GOT3 (cell line): ENCODE measurements at places on chromosomes 1 and 21.

DNA sequence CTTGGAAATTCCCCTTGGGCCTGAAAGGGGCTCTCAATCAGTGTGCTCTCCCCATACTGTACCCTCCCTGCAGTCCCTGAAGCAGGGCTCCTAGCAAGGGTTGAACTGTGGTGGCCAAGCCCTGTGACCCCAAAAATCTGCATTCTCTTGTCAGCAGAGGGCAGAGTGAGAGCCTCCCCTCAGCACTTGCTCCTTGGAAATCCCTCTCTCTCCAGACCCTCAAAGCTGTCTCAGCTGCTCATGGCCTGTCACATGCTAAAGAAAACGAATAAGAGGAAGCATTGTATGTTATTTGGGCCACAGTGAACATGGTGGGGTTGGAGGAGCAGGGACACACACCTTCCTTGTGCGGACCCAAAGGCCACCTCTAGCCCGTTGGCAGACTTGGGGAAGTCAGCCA, 47.2 kb upstream of the SYNC start:
- no peak for DNase-seq

DNA sequence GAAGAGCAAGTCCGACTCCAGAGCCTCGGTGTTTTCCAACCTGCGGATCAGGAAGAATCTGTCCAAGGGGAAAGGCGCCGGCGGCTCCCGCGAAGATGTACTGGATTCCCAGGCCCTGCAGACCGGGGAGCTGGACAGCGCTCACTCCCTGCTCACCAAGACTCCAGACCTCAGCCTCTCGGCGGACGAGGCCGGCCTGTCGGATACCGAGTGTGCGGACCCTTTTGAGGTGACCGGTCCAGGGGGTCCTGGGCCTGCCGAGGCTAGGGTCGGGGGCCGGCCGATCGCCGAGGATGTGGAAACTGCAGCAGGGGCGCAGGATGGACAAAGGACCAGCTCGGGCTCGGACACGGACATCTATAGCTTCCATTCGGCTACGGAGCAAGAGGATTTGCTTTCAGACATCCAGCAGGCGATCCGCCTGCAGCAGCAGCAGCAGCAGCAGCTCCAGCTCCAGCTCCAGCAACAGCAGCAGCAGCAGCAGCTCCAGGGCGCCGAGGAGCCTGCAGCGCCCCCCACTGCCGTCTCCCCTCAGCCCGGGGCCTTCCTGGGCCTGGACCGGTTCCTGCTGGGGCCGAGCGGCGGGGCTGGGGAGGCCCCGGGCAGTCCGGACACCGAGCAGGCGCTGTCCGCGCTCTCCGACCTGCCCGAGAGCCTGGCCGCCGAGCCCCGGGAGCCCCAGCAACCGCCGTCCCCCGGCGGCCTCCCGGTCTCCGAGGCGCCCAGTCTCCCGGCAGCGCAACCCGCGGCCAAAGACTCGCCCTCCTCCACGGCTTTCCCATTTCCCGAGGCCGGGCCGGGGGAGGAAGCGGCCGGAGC, 827 bp downstream of the FMN2 start:
- DNase-seq, result no peak

- DNase-seq, result no peak
Measured at GRCh38 chr1:205563927-205564441, 59.5 kb downstream of the CDK18 start.

DNA sequence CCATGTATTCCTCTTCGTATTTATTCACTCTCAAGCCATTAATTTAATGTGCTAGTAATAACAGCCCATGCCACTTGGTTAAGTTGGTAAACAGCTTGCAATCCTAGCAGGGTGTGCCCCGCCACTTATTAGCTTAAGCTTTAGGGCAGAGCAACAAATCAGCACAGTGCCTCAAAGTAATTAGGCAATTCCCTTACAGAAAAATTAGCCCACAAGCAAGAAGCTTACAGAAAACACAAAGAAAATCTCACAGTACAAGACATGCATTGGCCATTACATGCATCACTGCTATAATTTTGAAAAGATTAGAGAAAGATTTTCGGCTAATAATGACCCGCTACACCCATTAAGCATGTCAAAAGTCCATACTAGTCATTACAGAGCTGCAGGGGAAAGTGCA, 47.6 kb downstream of the TGFB2 start:
- no peak for DNase-seq

- DNase-seq, result no peak
Measured at GRCh38 chr1:173573596-173573995, 29.3 kb downstream of the SLC9C2 start.

DNA sequence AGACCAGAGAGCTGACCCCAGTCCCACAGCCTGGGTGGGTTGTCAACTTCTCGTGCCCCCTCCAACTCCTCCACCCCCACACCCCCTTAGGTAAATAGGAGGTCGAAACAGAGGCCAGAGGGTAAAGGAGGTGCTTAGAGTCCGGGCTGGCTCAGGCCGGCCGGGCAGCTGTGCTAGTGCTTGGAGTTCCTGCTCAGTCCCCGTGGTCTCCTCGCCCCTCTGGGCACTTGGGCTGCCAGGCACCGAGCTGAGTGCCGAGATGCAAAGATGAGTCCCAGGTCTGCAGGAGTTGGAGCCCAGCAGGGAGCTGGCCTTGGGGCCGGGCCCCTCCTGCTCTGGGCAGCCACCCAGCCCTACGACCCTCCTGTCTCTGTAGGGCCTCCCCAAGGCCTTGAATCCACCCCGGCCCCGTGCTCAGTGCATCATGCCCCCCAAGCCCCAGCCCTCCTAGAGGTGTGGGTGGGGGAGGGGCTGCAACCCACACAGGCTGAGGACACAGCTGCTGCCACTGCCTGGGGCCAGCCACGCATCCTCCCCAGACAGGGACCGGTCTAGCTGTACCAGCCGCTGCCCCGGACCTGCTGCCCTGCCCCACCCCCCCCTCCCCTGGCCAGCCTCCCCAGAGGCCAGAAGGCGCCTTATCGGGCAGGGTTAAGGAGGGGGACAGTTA, 1.9 kb downstream of the SMIM1 start:
- DNase-seq, result no peak

- DNase-seq, result no peak
Measured at GRCh38 chr1:206705191-206705590, 20.5 kb downstream of the MAPKAPK2 start.

DNA sequence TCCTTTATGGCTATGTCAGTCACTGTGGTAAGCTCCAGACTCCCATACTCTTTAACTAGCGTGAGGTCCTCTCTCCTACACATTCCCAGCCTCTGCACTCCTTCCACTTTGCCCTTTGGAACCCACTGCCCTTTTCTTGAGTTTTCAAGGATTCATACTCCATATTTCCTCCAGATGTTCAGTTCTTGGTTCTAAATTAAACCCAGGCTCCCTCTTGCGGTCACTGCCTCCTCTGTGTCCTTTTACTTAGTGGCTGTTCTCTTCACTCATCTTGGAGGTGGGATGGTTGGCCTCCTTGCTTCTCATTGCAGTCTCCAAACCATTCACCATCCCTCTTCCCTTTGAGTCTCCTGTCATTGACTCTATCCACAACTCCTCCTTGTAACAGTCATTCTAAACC, 208.1 kb downstream of the TGFB2 start:
- DNase-seq, result no peak

DNA sequence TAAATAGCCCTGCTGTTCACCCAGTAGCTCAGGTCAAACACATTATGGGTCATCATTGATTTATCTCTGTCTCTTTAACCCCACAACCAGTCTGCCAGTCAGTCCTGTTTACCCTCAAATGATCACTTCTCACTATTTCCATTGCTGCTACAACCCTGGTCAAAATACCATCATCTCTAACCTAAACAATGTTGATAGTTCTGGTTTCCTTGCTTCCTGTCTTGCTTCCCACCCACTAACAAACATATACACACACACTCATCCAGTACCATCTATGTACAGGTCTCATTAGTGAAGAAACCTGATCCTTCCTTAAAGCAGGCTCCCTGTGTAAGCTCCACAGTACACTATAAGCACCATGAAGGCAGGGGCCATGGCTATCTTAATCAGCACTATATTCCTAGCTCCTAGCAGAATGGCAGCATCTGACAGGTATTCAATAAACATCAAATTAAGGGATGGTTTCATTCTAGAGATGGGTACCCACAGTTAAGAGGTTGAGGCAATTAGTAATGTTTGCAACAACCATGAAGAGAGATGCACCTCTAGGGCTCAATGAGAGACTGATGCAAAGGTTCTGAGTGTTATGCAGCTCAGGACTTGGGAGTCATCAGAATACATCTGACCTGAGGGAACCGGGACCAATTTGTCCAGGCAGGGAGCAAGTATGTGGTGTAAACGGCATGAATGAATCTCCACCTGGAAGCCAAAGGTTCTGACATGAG, 10.0 kb upstream of the TGFBR3 start:
- no peak for DNase-seq

DNA sequence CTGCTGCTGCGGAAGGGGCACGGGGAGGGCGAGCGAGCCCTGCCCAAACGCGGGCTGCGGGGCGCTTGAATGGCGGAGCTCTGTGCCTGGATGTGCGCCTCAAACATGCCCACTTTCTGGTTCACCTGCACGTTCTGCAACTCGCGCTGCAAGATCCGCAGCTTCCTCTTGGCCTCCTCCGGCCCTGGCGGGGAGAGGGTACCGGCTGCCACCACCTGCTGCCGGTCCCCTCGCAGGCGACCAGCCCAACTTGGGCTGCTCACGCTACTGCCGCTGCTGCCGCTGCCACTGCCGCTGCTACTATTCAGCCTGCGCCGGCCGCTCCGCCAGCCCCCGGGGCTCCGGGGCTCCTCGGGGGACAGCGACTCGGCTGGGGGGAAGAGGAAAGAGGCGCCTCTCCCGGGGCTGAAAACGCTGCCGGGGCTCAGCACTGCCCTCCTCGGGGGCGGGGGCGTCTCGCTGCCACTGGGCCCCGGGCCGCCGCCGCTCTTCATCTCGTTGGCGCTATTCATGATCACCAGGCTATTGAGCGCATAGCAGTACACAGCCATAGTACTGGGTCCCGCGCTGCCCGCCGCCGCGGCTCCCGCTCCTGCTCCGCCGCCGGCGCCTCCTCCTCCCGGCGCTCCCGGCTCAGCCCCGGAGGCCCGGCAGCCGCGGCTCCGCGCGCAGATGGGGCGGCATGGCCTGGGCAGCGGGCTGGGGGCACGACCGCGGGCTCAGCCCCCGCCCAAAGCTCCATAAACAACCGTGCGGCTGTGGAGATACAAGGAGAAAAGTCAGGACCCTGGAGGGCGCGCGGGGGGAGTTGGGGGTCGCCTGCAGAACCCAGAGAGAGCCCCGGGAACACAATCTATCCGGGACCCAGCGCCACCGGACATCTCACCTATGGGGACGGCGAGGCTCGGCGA, 1.9 kb downstream of the ITPKB start:
- DNase-seq, result no peak

- no peak for DNase-seq
Measured at GRCh38 chr1:85404408-85404807, 60.6 kb downstream of the DDAH1 start.

DNA sequence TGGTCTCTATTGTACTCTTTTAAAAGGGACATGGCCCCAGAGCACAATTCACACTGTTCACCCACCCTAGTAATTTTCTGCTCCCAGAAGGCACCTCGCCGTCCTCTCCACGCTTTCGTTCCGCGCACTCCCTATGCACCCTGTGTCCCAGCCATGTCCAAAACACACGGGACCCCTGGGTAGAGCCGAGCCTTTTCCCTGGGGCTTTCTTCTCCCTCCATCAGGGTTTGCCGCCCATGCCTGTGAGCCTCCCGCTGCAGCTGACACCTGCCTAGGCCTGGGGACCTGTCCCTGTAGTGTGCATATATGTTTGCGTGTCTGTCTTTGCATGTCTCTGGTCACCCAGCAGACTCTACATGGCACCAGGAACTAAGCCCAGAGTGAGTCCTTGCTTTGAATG, 302.7 kb downstream of the PCP4 start:
- no peak for DNase-seq

DNA sequence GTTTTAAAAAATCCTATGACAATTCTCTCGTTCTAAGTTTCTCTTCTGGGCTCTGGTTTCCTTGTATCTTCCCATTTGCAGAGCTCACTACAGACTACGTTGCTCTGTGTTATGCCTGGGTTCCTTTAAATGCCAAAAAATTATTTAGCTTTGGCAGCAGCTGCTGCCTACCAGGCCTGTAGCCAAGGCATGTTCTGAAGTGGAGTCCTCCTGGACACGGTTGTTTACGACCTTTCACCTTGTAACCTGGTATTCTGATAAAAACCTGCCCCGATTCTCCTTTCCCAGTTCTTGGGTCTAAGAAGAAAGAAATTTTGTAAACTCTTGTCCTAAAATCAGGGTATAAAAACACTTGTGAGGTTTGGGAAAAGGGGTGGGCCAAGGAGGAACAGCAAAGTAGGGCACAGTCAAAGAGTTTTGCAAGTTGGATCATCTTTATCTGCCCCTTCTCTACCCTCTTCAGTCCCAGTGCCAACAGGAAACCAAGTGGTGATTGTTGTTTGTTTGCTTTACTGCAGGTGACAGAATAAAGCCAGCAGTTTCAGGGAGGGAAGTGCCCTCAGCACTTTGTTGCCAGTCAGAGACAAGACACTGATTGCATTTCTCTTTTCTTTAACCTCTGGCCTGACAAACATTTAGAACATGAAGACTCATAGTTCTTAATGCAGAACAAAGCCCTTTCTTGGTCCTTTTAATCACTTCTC, 3.1 kb upstream of the TXNIP start:
- no peak for DNase-seq

DNA sequence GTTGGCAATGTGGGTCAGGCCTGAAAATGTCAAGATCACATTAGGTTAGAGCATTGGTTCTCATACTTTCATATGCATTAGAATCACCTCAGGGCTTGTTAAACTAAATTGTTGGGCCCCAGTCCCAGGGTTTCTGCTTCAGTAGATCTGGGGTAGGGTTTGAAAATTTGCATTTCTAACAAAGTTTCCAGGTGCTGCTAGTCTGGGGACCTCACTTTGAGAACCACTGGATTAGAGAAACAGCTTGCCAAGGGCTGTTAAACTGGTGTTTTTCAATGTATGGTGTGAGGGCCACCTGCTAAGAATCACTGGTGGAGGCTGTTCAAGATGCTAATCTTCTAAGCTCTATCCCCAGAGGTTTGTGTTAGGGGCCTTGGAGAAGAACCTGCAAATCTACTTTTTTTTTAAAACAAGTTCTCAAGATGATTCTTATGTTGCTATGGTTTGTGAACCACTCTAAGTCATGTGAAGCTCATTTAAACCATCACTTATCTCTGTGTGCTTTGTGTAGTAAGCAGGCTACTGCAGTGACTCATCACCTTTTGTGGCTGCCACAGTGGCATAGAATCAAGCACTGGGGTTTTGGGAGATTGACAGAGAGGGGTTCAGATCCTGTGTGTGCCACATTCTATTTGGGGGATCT, 152.2 kb downstream of the S1PR1 start:
- no peak for DNase-seq

- no peak for DNase-seq
Measured at GRCh38 chr1:118826669-118827068, 161.5 kb downstream of the TBX15 start.

GRCh38 chr21:8988696-8989095, 1532.7 kb upstream of the TPTE start:
- DNase-seq, result no peak
